ENCODE measurements at places on chromosomes 5 and 9.

DNA sequence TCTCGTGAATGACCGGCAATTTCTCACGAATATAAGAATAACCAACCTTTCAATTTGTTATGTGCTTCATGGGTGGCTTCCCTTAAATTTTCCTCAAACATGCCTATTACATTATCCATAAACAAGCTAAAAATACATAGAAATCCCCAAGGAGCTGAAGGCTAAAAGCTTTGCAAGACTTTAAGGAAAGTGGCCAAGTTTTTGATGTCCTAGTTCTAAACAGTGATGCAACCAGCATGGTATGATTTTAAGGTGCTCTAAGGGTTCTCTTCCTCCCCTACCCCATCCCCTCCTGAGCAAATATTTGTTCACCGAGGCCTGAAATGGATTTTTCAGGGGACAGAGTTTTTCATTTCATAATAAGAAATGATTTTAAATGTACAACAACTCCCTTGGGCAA lies 79.8 kb downstream of the RGS7BP start:
- DNase-seq: no peak

DNA sequence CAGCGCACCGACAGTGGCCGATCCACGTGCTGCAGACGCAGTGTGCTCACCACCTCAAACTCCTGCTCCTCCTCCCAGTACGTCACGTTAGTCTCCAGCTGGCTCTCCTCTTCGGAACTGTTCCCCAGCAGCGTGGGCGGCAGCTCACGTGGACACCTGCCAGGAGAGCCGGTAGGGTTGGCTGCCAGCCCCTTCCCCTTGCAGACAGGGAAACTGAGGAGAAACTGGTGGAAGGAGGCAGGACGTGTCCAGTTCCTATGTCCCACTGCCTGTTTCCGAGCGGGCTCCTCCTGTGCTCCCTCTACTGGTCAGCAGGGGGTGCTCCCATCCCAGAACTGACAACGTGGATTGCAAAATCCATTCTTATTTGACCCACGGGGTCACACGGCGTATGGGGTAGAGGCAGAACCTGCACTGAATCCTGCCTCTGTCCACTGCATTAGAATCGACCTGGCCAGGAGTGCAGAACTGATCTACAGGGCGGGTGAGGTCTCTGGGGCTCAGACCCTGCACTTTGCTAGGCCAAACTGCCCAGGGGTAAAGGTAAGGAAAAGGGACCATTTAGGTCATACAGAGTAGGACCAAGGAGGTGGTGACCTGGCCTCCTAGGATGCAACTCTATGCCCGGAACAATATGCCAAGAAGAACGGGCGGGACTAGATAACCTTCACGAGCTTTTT lies 25.7 kb downstream of the PDGFRB start:
- DNase-seq: peak; percentile 79

GRCh38 chr5:67166460-67167285 lies 29.9 kb downstream of the CD180 start:
- DNase-seq: no peak

GRCh38 chr5:43389679-43390329 lies 22.4 kb downstream of the CCL28 start:
- DNase-seq: peak; percentile 79

- no peak for DNase-seq
Measured at GRCh38 chr5:44833249-44833648, 24.5 kb downstream of the MRPS30 start.

DNA sequence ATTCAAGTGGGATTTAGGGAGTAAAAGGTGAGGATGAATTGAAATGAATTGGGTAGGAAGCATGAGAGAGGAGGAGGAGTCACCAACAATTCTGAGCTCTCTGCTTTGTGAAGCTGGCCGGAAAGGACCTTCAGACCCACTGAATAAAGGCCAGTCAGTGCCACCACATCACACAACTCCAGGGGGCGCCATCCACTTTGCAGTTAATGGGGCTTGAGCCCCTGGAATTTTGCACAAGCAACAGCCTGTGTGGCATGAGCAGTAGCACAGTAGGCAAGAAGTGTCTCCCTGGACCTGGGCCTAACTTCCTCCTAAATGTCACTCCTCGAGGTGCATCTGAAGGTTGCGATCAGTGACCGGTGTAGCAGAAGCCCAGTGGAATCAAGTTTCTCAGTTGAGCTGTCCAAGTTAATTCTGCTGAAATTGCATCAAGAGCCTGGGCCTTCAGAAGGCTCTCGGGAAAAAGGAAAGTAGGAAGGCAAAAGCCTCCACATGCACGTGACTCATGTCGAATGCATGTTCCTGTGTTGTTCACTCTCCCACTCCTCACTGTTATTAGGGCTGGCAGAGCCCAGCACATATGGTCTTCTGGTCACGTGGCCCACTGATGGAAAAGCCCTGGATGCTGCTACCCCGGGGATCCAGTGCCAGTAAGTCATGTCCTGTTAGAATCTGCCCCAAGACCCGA lies 27.8 kb upstream of the GLIS3 start:
- DNase-seq: no peak

GRCh38 chr5:96788112-96788749 lies 19.5 kb downstream of the ERAP1 start:
- DNase-seq: no peak

DNA sequence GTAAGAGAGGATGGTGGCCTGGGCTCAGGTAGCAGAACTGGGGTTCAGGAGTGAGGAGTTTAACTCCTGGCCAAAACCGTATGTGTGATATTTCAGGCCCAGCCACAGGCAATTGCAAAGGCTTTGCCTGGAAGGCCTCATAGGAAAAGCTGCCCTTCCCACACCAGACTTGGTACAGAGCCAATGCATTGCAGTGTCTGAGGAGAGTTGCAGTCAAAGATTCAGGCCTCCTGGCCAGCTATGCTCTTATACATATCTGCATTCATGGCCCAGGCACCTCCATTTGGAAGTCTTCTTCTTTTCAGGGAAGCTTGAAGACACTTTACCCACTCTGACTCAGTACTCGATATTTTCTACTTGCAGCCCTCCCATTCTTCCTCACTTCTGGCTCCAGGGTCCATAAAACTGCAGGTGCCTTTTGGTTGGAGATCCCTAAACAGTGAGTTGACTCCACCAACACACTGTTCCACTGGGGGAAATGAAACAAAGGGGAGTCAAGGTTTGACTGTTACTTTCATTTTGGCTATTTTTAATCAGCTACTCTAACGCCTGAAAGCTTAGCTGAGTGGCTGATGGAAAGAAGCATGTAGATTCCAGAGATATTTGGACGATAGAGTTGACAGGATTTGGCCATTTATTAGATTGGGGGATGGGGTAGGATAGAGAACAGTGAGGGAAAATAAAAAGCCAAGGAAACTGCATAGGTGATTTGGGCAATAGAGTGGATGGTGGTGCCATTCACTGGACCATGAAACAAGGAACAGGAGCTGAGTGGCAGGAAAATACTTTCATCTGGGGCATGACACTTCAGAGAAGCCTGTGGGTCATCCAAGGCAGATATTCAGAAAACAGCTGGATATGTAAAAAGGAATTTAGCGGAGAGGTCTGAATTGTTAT lies 30.6 kb upstream of the IL33 start:
- no peak for DNase-seq

DNA sequence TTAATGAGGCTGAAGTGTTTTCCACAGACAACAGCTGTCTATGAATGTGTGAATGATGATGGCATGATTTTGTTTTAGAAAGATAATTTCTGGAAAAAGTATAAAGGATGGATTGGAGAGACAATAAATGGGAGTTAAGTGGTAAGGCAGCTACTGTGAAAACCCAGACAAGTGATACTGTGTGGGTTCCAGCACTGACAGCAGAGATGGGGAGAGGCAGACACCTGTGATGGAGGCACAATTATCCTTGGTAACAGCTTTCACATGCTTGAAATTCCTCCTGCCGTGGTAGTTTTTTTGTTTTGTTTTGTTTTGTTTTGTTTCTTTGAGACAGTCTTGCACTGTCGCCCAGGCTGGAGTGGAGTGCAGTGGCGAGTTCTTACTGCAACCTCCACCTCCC lies 189.3 kb downstream of the DEPDC1B start:
- no peak for DNase-seq

DNA sequence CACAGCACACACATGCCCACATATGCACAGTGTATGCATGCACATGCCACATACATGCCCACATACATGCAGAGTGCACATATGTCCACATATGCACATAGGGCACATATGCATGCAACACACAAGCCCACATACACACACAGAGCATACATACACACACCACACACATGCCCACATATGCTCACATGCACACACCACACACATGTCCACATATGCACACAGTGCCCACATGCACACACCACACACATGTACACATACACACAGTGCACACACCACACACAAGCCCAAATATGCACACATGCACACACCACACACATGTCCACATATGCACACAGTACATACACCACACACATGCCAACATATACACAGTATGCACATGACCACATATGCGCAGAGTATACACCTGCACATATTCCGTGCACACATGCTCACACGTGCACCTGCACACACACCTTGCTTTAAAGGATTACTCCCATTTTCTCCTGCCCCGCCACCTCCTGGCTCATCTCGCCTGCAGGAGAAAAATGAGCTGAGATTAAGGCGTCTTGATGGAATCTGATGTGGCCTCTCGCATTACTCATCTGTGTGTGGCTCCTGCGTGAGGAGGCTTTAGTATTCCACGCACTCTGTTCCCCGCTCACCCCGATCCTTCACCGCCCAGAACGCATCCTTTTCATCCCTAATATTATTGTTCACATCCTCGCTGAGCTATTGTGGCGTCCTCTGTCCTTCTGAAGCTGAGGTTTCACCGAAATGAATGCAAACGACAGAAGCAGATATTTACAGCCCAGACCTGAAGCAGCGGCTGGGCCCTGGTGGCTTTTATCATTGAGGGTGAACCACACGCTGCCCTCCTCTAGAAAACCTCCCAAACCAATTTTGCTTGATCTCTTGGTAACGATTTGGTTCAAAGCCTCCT lies 182.7 kb downstream of the OLFM1 start:
- no peak for DNase-seq

- DNase-seq: no peak
Measured at GRCh38 chr9:109198736-109199382, 31.8 kb upstream of the FRRS1L start.

- peak; percentile 36 for DNase-seq
Measured at GRCh38 chr5:88729084-88729828, 153.7 kb downstream of the MEF2C start.

- DNase-seq: no peak
Measured at GRCh38 chr5:113090336-113091106, 113.9 kb downstream of the DCP2 start.

DNA sequence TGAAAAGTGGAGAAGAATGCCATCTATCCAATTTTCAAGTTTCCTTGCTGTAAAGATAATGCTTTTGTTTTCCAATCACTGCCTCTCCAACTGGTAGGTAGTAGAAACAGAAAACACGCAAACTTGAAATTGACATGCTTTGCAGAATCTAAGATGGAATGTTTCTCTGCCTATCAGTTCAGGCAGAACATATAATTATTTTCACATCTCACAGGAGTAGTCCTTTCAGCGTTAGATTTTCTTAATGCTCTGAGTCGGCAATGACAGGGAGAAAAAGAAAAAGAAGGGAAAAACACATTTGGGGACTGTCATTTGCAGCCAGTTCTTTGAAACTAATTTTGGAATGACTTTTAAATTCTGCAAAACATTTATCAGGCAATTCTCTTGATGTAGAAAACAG lies 818.7 kb upstream of the PTPRD start:
- no peak for DNase-seq

DNA sequence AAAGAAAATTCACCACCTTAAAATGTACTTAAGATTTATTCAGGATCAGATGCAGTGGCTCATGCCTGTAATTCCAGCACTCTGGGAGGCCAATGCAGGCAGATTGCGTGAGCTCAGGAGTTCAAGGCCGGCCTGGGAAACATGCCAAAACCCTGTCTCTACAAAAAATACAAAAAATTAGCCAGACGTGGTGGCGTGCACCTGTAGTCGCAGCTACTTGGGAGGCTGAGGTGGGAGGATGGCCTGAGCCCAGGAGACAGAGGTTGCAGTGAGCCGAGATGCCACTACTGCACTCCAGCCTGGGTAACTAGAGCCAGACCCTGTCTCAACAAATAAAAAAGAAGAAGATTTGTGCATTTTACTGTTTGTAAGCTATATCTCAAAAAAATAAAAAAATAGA lies 34.7 kb upstream of the GFPT2 start:
- DNase-seq: no peak

DNA sequence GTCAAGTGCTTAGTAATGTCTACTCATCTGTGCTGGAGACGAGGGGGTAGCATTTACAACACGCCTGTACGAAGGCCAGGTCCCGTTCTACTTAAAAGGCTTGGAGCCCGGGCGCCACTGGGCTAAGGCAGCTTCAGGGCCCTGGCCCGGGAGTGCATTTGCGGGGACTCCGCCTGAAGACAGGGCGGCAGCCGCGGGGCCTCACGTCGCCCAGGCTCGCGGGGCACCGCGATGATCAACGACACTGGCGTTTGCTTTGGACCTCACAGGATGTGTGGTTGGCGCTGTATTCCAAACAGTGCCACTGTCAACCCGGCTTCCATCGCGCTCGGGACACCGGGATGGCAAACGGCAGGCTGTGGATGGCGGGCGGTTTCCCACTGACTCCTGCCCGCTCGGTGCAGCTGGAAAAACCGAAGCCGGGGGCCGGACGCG lies 1.1 kb upstream of the TENT4A start:
- peak; percentile 60 for DNase-seq

- no peak for DNase-seq
Measured at GRCh38 chr9:128078504-128079434, 10.7 kb downstream of the SLC25A25 start.

DNA sequence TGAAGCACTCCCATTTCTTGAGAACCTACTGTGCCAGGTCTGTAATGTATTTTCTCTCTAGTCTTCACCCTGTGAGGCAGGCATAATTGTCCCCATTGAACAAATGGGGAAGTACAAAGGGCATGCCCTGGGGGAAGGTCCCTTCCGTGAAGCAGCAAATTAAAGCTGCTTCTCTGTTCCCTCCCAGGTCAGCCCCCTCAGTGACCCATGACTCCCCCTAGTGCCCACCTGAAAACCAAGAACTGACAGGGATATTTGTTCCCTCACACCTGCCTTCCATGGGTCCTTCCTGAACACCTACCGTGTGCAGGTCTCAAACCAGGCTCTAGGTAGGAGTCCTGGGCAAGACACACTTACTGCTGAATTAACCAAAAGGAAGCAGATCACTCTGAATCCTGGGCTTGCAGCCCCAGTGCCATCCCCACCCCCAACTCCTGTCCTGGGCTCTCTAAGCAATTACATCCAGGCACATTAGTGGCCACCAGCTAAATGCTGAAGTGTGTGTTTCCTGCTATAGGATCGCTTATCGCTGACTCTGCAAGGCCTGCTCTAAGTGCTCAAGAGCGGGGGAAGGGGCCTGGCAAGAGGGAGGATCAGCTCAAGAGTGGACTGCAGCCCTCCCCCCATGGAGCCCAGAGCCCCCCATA lies 254.8 kb downstream of the CDK5RAP2 start:
- DNase-seq: no peak

DNA sequence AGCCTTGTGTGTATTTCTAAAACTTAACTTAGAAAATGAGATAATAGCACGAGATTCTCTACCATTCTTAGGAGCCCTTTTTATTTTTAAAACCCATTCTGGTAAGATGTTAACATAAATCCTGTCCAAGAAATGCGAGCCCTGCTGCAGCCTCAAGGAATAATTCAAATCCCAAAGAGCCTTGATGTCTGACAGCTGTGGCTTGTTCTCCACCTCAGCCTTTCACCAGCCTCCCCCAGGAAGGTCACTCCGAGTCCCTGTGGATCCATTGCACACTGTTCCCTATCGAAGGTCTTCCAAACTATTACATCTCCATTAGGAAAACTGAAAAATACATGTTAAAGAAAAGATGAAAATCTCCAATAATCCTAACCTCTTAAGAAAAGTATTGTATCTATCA lies 98.5 kb upstream of the S1PR3 start:
- DNase-seq: no peak

- DNase-seq: peak; percentile 27
Measured at GRCh38 chr9:104780796-104781395, 17.0 kb downstream of the NIPSNAP3B start.
